ENCODE measurements at places on chromosomes 1 and 21.

DNA sequence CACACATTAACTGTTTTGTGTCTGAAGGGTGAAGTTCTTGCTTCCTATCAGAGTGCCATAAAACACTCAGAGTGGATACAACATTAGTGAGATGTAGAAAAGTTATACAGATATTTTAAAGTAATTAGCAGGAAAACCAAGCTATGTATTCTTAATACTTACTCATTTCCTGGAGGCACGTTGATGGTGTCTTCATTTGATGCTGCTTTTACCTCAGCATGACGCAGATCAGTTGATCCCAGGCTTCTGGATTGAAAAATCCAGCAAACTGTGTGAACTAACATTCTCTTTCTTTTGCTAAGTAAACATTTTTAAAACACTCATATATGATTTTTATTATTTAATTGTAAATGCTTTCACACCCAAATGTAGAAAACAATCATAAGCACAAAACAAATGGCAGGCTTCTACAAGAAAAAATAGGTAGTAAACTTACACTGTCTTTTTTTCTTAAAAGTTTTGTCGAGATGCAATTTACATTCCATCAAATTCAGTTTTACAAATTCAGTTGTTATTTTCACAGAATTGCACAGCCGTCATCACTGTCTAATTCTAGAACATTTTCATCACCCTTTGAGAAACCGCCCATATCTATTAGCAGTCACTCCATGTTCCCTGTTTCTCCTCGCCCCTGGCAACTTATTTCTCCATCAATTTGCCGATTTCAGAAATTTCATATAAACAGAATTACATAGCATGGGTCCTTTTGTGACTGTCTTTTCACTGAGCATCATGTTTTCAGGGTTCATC lies 198.9 kb downstream of the LRRC7 start:
- H3K4me1 ChIP-seq: no peaks in the 10 kb centered on the region
- DNase-seq: no peak
- H3K36me3 ChIP-seq: no peaks in the 10 kb centered on the region
- H3K27me3 ChIP-seq: no peaks in the 10 kb centered on the region
- no peak overlapping the region for H3K4me3 ChIP-seq
- H3K27ac ChIP-seq: no peak overlapping the region

DNA sequence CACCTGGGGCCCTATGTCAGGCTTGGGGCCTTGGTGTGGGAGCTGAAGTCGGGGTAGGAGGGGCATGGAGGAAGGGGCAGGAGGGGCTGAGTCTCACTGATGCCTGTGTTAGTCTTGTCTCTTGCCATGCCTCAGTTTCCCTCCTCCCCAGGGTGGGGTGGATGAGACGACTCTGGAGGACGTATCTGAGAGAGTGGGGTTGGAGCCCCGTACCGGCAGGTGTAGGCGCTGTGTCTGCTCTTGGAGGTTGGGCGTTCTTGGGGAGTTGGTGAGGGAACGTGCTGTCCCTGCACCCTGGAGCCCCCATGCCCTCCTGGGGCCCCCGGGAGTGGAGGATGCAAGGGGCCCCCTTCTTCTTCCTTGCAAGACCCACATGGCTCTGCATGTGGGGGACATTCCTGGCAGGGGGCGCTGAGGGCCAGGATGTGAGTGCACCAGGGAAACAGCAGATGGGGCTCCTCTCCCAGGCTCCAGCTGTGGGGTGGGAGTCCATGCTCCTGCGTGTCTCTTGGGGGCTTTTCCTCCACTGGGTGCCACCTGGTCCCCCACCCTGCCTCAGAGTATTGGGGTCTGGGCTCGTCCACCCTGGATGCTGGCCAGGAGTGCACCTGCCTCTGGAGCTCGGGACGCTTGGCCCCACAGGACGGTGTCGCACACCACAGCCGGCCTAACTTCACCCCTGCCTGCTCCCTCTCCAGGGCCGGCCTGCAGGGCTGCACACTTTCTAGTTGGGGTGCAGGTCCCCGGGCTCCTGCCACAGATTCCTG lies 1.4 kb upstream of the TNFRSF14 start:
- peaks cover 17% of the 10 kb centered on the region for H3K36me3 ChIP-seq
- DNase-seq: no peak
- no peaks in the 10 kb centered on the region for H3K27me3 ChIP-seq
- peaks cover 56% of the 10 kb centered on the region for H3K4me1 ChIP-seq
- H3K27ac ChIP-seq: peak overlapping the region; percentile 88
- peak overlapping the region; percentile 62 for H3K4me3 ChIP-seq

DNA sequence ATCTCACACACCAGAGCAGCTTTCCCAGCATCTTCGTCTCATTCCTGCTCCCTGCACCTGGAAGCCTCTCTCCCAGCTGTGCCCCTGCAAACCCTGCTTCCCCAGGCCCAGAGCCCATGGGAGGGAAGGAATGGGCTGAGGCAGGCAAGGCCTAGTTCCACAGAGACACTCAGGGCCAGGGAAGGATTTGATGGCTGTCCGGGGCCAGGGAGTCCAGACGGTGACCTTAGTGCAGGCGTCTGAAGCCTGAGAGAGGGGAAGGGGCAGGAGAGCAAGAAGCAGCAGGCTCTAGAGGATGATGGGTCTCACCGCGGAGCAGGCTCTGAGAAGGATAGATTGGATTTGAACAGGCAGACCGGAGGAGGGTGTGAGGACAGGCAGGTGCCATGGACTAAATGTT lies 22.2 kb upstream of the TNNI1 start:
- no peak overlapping the region for H3K4me3 ChIP-seq
- H3K27ac ChIP-seq: no peak overlapping the region
- H3K36me3 ChIP-seq: no peaks in the 10 kb centered on the region
- peaks cover 11% of the 10 kb centered on the region for H3K4me1 ChIP-seq
- DNase-seq: no peak

- H3K4me3 ChIP-seq: no peak overlapping the region
- no peaks in the 10 kb centered on the region for H3K27me3 ChIP-seq
- H3K27ac ChIP-seq: no peak overlapping the region
- H3K4me1 ChIP-seq: peaks cover 14% of the 10 kb centered on the region
- DNase-seq: no peak
Observed at GRCh38 chr1:186054003-186054402, 319.8 kb downstream of the HMCN1 start.

DNA sequence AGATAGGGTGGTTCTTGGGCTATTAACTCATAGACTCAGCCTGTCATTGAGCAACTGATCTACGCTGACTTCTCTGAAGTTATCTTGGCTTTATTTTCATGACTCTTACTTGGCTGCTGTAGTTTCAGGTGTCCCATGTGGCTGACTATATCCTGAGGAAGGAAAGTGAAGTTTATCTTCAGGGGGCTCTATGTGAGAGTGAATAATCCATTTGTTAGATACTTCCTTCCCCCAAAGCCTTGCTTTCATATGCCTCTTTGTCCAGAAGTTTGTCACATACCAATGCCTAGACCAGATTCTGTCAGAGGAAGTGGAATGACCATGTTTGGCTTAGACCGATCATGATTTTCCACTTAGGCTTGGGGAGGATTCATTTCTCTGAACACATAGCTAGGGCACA lies 27.9 kb upstream of the C1orf87 start:
- H3K36me3 ChIP-seq: no peaks in the 10 kb centered on the region
- no peak overlapping the region for H3K4me3 ChIP-seq
- DNase-seq: no peak
- no peaks in the 10 kb centered on the region for H3K27me3 ChIP-seq
- H3K4me1 ChIP-seq: no peaks in the 10 kb centered on the region

DNA sequence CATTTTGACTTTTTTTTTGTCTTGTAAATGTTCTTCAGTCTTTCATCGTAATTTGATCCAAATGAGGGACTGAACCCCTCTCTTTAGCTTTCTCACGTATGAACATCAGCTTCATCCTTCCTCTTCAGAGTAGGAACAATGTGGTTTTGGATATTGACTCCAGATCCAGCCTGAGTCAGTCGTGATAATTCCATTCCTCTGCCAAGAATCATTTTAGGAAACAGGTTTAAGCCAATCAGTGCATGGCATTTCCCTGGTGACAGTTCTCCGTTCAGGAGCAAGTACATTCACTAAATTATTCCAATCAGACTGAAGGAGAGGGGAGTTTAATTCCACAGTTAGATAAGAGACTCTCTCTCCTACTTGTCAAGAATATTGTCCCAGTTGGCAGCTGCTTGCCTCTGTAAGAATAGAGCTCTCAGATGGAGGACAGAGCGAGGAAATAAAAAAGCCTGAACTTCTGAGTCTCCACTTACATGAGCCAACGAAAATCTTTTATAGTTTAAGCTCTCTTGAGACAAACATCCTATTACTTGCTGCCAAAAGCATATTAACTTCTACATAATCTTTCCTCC lies 18.6 kb downstream of the RHOU start:
- no peak overlapping the region for H3K4me3 ChIP-seq
- DNase-seq: no peak
- H3K36me3 ChIP-seq: no peaks in the 10 kb centered on the region

DNA sequence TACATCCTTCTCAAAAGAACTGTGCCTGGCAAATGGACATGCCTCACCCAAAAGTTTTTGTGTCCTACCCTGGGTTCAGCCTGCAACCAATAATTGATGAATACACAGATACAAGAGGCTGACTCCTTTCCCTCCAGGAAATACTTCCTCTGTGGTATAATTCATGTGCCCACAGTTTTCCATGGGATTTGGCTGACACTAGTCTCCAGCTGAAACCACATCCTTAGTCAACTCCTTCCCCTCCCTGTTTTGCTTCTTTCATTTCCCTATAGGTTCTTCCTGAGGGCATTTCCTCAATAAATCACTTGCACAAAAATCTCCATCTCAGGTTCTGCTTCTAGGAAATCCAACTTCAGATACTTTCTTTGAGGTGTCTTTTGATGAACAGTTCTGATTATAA lies 436.6 kb upstream of the C1orf87 start:
- H3K27ac ChIP-seq: no peak overlapping the region
- DNase-seq: no peak
- H3K36me3 ChIP-seq: no peaks in the 10 kb centered on the region
- H3K27me3 ChIP-seq: no peaks in the 10 kb centered on the region
- H3K4me3 ChIP-seq: no peak overlapping the region

All from esophagus muscularis mucosa (tissue), 4 donors.